ENCODE measurements at places on chromosomes 7 and 10.

- no peak for DNase-seq
Observed at GRCh38 chr10:112524641-112525040, 77.6 kb downstream of the VTI1A start.

DNA sequence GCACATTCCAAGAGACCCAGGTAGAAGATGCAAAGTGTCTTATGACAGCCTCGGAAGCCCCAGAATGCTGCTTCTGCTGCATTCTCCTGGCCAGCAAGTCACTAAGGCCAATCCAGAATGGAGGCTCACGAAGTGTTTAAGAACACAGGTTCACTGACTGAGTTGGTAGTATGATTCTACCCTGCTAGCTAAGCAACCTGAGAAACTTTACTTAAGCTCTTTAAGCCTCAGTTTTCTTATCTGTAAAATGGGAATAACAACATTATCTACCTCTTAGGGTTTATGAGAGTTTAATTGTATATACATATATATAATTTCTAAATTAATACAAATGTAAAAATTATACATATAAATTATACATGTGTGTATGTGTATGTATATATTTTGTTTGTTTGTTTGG, 22.8 kb upstream of the SAMD8 start:
- no peak for DNase-seq

GRCh38 chr10:122164815-122165483, 106.1 kb upstream of the BTBD16 start:
- DNase-seq, result no peak

GRCh38 chr7:44275957-44276570, 49.3 kb downstream of the CAMK2B start:
- DNase-seq, result no peak

- DNase-seq, result no peak
Observed at GRCh38 chr10:103564116-103564501, 70.6 kb downstream of the NEURL1 start.

DNA sequence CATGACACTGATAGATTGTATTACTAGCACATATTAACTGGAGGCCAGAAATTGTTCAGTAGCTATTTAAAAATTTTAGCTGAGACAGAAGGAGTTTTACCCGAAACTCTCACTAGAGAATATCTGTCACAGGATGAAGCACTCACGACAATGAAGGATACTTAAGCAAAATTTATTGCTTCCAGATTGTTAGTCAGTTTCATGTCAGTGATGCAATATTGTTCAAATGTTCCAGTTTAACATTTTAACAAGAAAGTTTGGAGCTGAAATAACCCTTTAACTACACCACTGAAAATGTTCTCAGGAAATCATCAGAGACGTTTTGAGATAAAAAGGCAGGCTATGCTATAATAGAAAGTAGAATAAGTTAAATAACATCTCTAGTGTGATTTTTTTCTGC, 15.0 kb upstream of the CADPS2 start:
- no peak for DNase-seq

DNA sequence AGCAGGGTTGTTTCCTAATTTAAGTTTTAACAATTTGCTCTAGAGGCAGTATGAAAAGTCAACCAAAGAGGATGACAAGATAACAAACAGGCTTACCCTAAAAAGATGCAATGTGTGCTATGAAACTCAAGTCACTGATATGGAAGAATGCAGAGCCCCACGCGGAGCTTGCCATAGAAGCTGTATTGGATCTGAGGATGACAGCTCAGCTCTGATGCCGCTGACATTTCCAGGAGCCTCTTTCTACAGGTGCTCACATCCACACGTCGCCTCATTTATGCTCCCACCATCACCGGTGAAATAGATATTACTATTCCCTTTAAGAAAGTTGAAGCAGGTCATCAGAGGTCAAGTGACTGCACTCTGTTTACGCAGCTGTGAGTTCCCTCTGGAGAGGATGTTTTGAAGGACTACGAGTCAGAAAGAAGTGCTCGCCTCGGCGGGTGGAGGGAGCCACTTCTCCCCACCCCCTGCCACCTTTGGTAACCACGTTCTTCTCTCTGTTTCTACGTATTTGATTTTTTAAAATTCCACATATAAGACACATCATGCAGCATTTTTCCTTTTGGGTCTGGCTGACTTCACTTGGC, 275.4 kb downstream of the GLRX3 start:
- DNase-seq, result no peak

DNA sequence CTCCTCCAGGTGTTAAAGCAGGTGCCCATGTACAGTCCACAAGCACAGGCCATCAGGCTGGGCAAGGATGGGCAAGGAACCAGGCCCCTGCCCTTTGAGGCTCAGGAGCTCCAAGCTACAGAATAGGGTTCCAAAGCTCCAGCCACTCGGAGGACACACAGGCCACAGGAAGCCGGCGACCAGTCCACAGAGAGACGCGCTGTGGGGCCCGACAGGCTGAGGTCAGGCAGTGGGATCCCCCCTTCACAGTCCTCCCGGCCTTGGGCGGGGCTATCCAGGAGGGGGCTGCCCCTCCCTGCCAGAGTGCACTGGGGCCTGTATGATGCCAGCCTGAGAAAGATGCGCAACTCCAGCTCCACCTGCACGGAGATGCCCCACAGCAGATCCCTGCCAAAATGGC, 34.0 kb downstream of the MAD1L1 start:
- no peak for DNase-seq

DNA sequence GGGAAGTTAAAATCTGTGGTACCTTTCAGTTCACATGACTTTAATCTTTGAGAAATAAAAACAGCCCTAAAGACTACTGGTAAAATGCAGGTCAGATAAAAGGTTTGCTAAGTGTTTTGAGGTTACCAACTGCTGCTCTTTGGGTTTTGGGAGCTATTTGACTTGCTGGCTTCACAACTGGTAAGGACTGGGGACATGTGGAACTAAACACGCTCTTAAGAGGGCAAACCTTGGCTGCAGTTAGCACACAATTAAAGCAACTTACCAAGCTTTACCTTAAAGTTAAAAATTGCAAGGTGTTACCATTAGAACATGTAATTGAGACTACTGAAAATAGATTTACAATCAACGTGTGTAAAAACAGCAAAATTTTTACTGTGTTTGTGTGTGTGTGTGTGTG, 220.2 kb downstream of the PHF14 start:
- no peak for DNase-seq

DNA sequence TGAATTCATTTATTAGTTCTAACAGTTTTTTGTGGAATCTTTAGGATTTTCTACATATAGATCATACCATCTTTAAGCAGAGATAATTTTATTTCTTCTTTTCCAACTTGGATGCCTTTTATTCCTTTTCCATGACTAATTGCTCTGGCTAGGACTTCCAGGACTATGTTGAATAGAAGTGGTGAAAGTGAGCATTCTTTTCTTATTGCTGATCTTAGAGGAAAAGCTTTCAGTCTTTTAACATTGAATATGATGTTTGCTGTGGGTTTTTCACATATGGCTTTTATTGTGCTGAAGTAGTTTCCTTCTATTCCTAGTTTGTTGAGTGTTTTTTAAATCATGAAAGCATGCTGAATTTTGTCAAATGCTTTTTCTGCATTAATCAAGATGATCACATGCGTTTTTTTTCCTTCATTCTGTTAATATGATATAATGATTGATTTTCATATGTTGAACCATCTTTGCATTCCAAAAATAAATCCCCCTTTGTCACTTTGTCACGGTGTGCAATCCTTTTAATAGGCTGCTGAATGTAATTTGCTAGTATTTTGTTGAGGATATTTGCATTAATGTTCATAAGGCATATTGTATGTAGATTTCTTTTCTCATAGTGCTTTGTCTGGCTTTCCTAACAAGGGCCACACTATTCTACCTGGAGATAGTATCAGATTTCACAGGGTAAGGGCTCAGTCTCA, 92.9 kb downstream of the ZNF467 start:
- no peak for DNase-seq

GRCh38 chr10:14736043-14736442, 38.7 kb downstream of the FAM107B start:
- no peak for DNase-seq

DNA sequence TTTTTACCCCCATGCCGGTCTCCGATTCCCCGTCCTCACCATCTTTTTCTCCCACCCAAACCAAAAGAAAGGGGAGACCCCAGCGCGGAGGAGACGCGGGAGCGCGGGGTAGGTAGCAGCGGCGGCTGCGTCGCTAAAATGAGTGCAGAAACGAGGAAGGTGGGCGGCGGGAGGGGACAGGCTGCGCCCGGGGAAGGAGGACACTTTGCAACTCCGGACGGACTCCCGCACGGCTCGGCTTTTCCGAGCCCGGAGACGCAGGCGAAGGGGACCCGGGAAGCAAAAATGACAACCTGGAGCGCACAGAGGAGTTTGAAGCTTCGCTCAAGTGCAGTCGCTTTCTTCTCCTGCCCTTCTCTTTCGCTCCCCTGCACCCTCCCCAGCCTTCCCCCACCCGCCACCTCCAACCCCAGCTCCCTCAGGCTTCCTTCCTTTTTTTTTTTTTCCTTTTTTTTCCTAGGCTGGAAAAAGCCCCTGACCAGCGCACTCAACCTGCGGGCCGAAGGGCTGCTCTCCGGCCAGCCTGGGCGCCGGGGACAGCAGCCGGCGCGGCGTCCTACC, 453 bp downstream of the SFMBT2 start:
- DNase-seq, result peak; percentile 40

GRCh38 chr7:100899432-100899831, 3.7 kb upstream of the ACHE start:
- DNase-seq, result no peak

All from stimulated activated CD4-positive, alpha-beta T cell treated with anti-CD3 and anti-CD28 coated beads, Interleukin-1b, Interleukin-23, amount 100 ng/mL, for 48 hours (primary cell).